ENCODE measurements at places on chromosomes 6 and 20. TPM values are rescaled to one million over a fixed set of nuclear protein-coding genes. Genes with fewer than 3 reads are reported as not detected.

The FAM184A gene
- polyA plus RNA-seq: 85.8 TPM

The LAMA2 gene
- 1.2 TPM for polyA plus RNA-seq

The CRYBG1 gene
- polyA plus RNA-seq: 3.1 TPM

The LGSN gene
- 0.65 TPM for polyA plus RNA-seq

The FKBP1C gene
- 0.38 TPM for polyA plus RNA-seq

The RRAGD gene
- polyA plus RNA-seq: 25.5 TPM

The LY6G6F gene
- polyA plus RNA-seq: not detected

All from Purkinje cell (primary cell).